ENCODE measurements at places on chromosomes 2 and 18. TPM values are rescaled to one million over a fixed set of nuclear protein-coding genes. Genes with fewer than 3 reads are reported as not detected.

Gene GKN1
- not detected for polyA plus RNA-seq

Gene RNF25
- polyA plus RNA-seq = 54.3 TPM

GRCh38 chr2:54385271-54385670 lies 70.9 kb upstream of the SPTBN1 start:
- DNase-seq = no peak

- peak; percentile 25 for DNase-seq
Measured at GRCh38 chr2:203328760-203329540, 756 bp downstream of the ABI2 start.

DNA sequence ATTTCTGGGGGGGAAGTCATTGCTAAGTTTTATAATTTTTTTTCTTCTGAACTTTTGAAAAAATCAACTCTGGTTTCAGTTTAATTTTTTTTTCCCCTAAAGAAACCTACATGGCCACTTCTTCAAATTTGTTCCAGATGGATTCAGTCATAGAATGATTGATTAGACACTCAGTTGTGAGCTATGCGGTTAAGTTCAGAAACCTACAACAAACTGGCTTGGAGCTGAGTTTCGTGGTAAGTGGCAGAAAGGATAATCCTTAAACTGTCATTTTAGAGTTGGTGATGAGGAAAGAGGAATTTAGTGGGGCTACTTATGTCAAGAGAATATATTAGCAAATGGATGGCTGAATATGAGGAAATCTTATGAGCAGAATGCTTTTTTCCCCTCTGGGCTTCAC lies 23.7 kb downstream of the EFEMP1 start:
- no peak for DNase-seq

GRCh38 chr2:44535376-44535775 lies 173.6 kb downstream of the CAMKMT start:
- no peak for DNase-seq

- no peak for DNase-seq
Measured at GRCh38 chr2:26913606-26913998, 56.8 kb upstream of the MAPRE3 start.

- DNase-seq = no peak
Measured at GRCh38 chr2:187552828-187553681, 1.2 kb downstream of the TFPI start.

DNA sequence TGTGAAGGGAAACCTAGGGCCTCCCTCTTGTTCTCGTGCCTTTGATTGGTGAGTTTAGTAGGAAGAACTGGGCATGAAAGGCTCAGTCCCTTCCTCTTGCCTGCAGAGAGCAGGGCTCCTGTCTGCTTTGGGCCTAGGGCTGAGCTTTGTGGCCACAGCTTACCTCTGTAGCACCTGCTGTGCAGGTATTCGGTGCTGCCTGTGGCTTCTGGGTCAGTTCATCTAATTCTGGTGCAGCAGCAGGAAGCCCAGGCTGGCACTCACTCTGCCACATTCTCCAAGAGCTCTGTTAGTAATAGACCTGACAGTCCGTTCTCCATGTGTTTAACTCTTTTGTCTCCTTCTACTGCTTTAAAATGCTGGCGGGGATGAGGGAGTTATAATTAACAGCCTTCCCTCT lies 96.5 kb downstream of the DLGAP1 start:
- no peak for DNase-seq

Gene NEURL3
- polyA plus RNA-seq = 6.6 TPM

Gene IFIH1
- 7.9 TPM for polyA plus RNA-seq

Gene RGPD4
- polyA plus RNA-seq = not detected

Gene KYNU
- polyA plus RNA-seq = 6.9 TPM
